ENCODE measurements at places on chromosomes 13 and 19.
A peak's percentile ranks its signal among the peaks of the same experiment; 100 is the strongest.

GRCh38 chr19:14425696-14426138 lies 6.6 kb upstream of the DDX39A start:
- no peak for DNase-seq
- H3K36me3 ChIP-seq = no peaks in the 10 kb centered on the region
- peaks cover 18% of the 10 kb centered on the region for H3K4me1 ChIP-seq
- no peaks in the 10 kb centered on the region for H3K27me3 ChIP-seq

- no peaks in the 10 kb centered on the region for H3K27me3 ChIP-seq
- H3K27ac ChIP-seq = peak overlapping the region; percentile 64
- H3K4me1 ChIP-seq = peaks cover 96% of the 10 kb centered on the region
- DNase-seq = no peak
- no peak overlapping the region for H3K4me3 ChIP-seq
Measured at GRCh38 chr19:51359294-51359693, 6.9 kb downstream of the ETFB start.

- no peak overlapping the region for H3K27ac ChIP-seq
- no peaks in the 10 kb centered on the region for H3K4me1 ChIP-seq
- H3K36me3 ChIP-seq = no peaks in the 10 kb centered on the region
Measured at GRCh38 chr13:112114391-112114790, 47.4 kb downstream of the SOX1 start.

GRCh38 chr13:36352350-36352749 lies 6.2 kb upstream of the SPART start:
- H3K4me1 ChIP-seq = peaks cover 22% of the 10 kb centered on the region
- DNase-seq = no peak
- H3K27me3 ChIP-seq = no peaks in the 10 kb centered on the region

DNA sequence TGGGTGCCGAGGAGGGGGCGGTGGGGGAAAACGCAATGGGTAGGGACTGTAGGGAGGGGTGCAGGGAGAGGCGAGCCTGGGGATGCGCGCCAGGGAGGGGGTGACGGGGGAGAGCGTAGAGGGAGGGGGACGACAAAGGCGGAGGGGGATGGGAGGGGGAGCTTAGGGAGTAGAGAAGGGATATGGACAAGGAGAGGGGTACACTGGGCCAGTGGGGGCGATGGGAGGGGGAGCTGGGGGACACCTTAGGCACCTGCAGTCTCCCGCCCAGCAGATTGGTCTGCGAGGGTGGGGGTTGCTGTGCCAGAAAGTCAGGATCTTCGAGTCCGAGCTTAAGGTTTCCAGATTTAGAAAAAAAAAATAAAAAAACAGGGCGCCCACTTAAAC lies 15.7 kb downstream of the CCDC124 start:
- H3K27ac ChIP-seq = no peak overlapping the region
- H3K36me3 ChIP-seq = no peaks in the 10 kb centered on the region
- H3K27me3 ChIP-seq = peaks cover 27% of the 10 kb centered on the region
- peaks cover 56% of the 10 kb centered on the region for H3K4me1 ChIP-seq

DNA sequence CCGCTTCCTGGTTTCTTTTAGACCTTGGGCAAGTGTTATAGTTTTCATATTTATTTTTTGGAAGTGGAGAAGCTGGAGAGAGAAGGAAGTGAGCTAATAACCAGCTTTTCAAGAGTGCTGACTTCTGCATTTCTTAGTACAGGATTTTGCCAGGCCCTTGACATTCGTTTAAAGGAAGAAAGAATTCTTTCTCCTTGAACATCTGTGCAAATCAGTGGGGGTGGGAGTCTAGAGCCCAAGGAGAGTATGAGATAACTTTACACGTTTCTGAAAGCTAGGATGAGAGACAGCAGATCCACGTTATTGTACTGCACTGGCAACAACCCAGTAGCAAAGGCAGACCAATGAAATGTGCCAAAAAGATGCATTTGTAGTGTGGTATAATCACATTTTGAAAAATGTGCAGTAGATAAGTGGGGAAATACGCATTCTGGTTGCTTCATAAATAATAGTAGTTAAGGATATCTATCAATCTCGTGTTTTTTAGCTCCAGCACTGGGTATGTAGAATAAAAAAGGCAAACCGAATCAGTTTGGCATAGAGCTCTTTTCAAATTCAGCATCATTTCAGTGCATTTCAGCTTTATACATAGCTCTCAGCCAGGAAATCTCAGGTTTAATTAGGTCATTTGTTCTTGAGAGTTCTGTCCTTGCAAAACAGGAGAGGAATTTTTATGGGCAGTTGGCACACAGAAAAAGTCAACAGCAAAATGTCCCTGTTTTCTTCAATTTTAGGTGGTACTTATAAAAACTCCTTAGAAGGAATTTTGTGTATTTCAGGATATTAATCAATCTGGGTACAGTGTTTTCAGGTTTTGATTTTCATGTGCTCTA lies 4.3 kb downstream of the RNF113B start:
- DNase-seq = no peak
- no peaks in the 10 kb centered on the region for H3K27me3 ChIP-seq
- H3K4me1 ChIP-seq = peaks cover 69% of the 10 kb centered on the region
- H3K4me3 ChIP-seq = no peak overlapping the region

- no peak for DNase-seq
- H3K4me3 ChIP-seq = no peak overlapping the region
- H3K4me1 ChIP-seq = no peaks in the 10 kb centered on the region
- no peaks in the 10 kb centered on the region for H3K27me3 ChIP-seq
Measured at GRCh38 chr13:38752686-38753085, 65.8 kb downstream of the FREM2 start.

GRCh38 chr13:94073007-94073744 lies 406.3 kb downstream of the DCT start:
- H3K4me1 ChIP-seq = no peaks in the 10 kb centered on the region
- H3K27ac ChIP-seq = no peak overlapping the region
- no peaks in the 10 kb centered on the region for H3K27me3 ChIP-seq
- no peaks in the 10 kb centered on the region for H3K36me3 ChIP-seq

- H3K27me3 ChIP-seq = no peaks in the 10 kb centered on the region
- H3K36me3 ChIP-seq = peaks cover 49% of the 10 kb centered on the region
- H3K27ac ChIP-seq = no peak overlapping the region
- no peak for DNase-seq
- no peaks in the 10 kb centered on the region for H3K4me1 ChIP-seq
Measured at GRCh38 chr13:106548064-106548696, 12.7 kb upstream of the EFNB2 start.

- H3K4me1 ChIP-seq = peaks cover 7% of the 10 kb centered on the region
- H3K27ac ChIP-seq = no peak overlapping the region
- peaks cover 2% of the 10 kb centered on the region for H3K27me3 ChIP-seq
- no peaks in the 10 kb centered on the region for H3K36me3 ChIP-seq
- no peak overlapping the region for H3K4me3 ChIP-seq
Measured at GRCh38 chr13:113792886-113793717, 34.1 kb downstream of the TMEM255B start.

Measured in HepG2 (cell line).